ENCODE measurements at places on chromosomes 4 and X.
A peak's percentile ranks its signal among the peaks of the same experiment; 100 is the strongest.

GRCh38 chr4:154566639-154567204 is 3.9 kb downstream of the FGB start:
- no peak for DNase-seq

GRCh38 chrX:139802048-139802447 is 94.1 kb upstream of the MCF2 start:
- DNase-seq: no peak

DNA sequence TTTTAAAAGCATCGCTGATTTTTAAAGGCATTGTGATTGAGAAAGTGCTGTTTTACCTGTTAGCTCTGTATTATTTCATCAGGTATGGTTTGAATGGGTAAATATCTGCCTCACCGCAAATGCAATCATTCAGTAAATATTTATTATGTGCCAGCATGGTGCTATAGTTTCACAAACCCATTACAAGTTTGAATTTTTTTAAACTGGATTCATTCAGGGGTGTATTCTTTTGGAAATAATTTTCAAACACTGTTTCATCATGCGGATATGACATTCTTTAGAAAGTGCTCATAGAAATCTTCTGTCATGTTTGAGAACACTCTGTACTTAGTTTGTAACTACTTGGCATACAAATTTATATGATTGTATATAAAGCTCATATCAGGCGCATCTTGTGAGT is 37.2 kb downstream of the LIMCH1 start:
- DNase-seq: no peak

DNA sequence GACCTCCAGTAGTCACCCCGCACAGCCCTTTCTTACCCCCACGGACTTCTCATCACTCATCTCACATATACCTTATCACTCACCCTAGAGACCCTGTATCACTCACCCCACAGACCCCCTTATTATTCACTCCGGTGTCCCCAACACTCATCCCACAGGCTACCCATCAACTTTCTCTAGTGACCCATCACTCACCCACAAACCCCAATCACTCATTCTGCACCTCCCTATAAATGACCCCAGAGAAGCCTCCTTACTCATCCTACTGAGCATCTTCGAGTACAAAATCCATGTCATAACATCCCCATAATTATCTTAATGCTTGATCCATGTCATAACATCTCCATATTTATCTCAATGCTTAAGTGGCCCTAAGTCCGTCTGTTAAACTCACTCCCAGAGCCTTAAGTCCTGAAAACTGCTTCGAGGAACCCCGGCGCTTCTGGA is 934 bp downstream of the ZNF41 start:
- no peak for DNase-seq

GRCh38 chrX:110267874-110268273 is 50.0 kb downstream of the AMMECR1 start:
- no peak for DNase-seq

DNA sequence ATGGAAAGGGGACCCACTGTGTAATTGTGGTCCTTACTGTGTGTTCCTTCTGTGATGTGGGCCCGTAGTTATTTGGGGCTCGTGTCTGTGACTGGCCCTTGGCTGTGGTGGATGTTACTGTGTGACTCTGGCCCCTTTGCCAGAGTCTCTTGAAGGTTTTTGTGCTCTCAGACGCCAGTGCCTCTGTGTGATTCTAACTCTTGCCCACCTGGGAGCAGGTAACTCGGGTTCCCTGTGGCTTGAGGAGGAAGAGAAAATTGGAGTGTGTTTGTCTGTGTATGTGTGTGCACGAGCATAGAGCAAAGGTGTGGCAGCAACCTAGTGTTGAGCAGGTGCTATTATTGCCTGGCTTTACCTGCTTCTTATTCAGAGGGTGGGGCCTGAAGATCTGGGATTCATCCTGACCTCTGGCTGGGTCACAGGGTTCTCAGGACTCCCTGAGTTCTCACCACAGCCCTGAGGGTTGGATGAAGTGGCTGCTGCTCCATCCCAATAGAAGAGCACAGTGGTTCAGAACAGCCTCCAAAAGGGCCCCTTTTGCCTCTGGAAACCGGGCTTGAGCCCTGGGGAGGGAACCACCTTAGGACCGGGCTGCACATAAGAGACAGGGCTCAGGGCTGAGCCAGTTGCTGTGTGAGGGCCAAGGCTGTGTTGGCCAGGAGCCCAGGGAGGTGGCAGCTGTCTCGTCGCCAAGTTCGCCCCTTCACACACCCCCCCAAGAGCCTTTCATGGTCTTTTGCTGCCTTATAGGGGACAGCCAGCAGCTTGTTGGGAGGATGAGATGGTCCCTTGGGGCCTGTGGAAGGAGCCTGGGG is 1.3 kb downstream of the RBM10 start:
- no peak for DNase-seq

DNA sequence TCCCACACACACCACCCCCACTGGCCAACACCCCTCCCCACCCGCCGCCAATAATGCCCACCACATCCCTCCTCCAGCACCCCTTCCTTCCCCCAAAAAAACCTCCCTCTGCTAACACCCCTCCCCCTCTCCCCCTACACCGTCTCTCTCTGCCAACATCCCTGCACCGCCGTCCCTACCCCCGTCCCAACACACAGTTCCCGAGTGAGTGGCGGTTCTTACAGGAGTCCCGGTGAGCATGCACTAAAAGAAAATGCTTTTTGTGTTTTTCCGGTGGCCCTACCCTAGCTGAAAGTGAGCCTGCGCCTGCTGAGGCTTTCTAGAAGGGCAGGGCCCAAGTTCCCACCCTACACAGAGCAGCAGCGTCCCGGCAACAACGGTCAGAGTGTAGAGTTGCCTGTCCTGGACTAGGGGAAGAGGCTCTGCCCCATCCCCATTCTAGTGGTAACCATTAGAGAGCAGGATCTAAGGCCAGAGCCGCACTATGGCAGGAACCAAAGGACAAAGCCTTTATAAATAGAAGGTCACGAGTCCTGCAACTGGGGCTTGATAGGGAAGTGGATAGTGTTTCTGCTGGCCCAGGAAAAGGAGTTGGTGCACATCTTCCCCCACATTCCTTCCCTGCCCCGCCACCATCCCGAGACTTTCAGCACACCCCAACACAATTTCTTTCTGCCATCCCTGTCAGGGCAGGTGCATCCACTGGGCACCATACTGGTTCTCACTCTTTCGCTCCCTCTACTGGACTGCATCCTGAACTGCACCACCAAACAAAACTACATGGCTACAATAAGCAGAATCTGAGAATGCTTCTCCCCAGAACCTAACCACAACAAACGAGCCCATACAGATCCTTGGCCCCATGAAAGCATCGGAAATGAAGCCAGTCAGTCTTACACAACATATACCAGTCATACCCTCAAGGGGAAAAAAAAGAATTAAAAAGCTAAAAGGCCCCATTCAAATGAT is 78.1 kb upstream of the PAGE3 start:
- DNase-seq: no peak

GRCh38 chr4:14091966-14092365 is 464.4 kb upstream of the BOD1L1 start:
- no peak for DNase-seq

- DNase-seq: no peak
These were observed 24.2 kb upstream of the XPNPEP2 start for GRCh38 chrX:129714581-129714980.

GRCh38 chrX:20515841-20516461 is 249.2 kb upstream of the RPS6KA3 start:
- DNase-seq: peak; percentile 49

- DNase-seq: no peak
These were observed 542 bp upstream of the KLF8 start for GRCh38 chrX:56231537-56232090.
